ENCODE measurements at places on chromosomes 16 and 17. TPM values are rescaled to one million over a fixed set of nuclear protein-coding genes. Genes with fewer than 3 reads are reported as not detected.

ERBB2 gene
- 210 TPM for polyA plus RNA-seq

NPW gene
- 14.3 TPM for polyA plus RNA-seq

CES3 gene
- 4.6 TPM for polyA plus RNA-seq

VAT1L gene
- 3.7 TPM for polyA plus RNA-seq

ZDHHC1 gene
- polyA plus RNA-seq = 18.3 TPM

SLC6A2 gene
- 0.09 TPM for polyA plus RNA-seq

GPT2 gene
- 31.2 TPM for polyA plus RNA-seq

ARHGAP27 gene
- 20.4 TPM for polyA plus RNA-seq

CX3CL1 gene
- polyA plus RNA-seq = 30.3 TPM

ALDH3A1 gene
- 1.6 TPM for polyA plus RNA-seq

DBNDD1 gene
- 15.2 TPM for polyA plus RNA-seq

LRRC3C gene
- polyA plus RNA-seq = not detected

CCL1 gene
- not detected for polyA plus RNA-seq

CRYBA1 gene
- polyA plus RNA-seq = not detected

CCL3 gene
- 1.9 TPM for polyA plus RNA-seq
